ENCODE measurements at places on chromosomes 5 and 9.

GRCh38 chr9:74951107-74951720 is 1.5 kb downstream of the C9orf40 start:
- DNase-seq: no peak

- no peak for DNase-seq
Observed at GRCh38 chr5:150644514-150644913, 4.1 kb downstream of the SYNPO start.

DNA sequence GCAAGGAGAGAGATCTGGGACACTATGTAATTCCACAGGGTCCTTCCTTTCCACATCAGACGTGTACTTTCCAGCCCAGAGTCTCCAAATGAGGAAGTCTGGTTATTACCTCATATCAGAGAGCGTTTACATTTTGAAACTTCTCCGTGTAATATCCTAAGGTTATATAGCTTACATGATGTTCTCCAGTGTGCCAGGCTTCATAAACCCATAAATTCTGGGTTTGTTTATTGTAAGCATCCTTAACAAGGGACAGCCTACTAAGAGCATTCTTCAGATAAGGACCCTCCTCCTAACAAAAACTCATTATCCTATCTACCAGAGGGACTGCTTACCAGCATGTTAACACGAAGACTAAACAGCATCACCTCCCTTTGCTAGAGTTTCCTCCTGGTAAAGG is 17.9 kb downstream of the SRFBP1 start:
- DNase-seq: no peak

- no peak for DNase-seq
Observed at GRCh38 chr5:9361835-9362234, 184.0 kb downstream of the SEMA5A start.

GRCh38 chr5:142237707-142238106 is 87.1 kb downstream of the SPRY4 start:
- no peak for DNase-seq

DNA sequence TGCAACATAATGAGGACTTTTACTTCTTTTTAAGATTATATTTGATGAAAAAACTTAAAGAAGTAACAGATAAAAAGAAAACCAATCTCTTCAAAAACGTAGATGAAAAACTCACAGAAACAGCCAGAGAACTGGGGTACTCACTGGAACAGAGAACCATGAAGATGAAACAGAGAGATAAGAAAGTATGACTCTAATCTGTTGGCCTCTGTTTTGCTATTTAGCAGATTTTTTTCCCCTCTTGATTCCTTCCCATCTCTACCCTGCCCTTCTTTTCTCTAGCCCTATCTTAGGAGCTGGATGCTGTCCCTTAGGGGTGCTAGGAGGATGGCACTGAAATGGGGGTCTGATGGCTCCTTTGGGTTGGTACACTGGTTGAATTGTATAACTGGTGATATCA is 97.5 kb upstream of the FREM1 start:
- no peak for DNase-seq

DNA sequence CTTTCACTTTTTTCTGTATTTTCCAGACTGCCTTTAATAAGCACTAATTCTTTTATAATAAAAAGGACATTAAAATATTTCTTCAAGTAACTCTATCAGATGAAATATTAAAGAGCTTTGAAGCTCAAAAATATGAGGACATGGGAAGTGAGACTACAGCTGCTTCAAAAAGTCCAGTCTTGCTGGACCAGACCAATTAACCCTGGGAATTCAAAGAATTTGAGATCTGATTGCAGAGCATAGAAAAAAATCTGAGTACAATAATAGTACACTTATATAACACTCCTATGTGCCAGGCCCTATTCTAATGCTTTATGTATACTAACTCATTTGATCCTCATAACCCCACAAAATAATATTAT is 9.8 kb downstream of the TMEM245 start:
- DNase-seq: no peak

DNA sequence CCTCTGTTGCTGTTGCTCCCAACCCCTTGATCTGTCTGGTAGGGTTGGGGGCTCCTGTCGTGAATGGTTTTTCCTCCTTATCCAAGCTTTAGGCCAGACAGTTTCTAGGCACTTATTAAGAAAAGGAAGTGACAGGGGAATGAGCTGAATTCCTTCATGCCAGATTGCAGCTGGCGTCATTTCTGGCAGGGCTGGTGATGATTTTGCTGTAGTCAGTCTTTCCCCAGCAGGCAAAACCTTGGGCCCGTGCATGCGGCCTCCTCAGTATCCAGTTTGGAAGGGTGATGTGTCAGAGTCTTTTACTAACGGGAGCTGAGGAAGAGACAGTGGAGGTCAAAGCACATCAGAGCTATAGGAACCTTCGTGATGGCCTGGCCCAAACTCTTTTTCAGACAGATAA is 58.8 kb downstream of the COL27A1 start:
- no peak for DNase-seq

DNA sequence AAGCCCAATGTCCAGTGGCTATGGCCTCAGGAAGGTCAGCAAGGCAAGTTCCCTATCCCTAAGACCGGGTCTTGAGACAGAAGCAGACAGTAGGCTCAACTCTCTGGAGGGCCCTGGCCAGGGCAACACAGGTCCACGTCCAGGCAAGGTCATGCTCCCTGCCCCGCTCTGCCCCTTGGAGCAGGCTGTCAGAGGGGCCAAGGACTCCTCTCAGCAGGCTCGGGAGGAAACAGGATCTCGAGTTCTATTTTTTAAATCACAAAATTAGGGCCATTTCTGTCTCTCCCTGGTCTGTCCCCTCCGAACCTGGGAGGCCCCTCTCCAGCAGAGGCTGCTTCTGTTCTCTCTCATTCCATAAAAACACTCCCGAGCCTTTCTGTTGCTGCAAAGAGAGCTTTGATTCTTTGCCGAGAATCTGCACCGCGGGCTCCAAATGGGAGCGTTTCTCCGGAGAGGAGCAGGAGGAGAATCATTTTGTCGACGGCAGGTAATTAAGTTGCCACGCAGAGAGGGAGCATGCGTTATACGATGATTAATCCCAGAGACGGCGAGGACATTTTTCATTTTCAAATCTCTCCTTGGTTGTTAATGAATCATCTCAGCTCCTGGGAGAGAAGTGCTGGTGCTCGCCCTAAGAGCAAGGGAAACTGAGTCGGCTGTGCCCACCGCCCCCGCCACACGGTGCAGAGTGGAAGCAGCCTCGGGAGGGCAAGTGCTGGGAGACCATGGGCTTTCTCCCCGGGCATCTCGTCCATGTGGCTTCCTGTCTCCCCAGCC is 24.5 kb upstream of the FCN1 start:
- DNase-seq: no peak

DNA sequence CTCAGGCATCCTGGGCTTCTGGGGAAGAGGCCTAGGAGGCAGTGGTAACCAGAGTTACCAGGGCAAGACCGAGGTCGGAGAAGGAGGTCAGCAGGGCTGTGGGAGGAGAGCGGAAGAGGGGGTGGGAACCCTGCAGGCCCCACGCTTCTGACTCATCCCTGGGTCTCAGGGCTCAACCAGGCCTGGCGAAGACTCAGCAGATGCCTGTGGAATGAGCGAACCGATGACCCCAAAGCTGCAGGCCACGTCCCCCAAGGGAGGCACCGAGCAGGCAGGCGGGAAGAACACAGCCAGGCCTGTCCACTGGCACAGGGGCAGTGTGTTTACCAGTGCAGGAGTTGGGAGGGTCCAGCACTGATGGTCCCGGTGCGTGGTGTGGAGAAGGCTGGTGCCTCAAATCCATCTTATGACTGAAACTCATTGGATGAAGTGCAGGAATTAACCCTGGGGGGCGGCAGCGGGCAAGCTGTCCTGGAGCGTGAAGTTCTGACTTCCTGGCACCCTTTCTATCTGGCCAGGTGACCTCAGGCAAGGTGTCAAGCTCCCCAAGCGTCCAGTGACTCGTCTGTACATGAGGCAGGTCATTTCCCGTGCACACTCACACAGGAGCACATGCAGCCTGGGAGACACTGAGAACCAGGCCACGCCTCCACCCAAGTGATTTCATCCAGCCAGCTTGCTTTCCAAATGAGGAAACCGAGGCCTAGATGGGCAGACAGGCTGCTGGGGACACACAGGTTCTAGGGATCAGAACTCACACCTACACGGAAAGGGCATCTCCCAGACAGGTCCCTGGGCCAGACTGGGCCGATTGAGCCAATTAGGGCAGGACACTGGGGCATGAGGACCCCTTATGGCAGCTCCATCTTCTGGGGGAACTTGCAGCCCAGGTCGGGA is 69.1 kb downstream of the ADAMTS2 start:
- no peak for DNase-seq

DNA sequence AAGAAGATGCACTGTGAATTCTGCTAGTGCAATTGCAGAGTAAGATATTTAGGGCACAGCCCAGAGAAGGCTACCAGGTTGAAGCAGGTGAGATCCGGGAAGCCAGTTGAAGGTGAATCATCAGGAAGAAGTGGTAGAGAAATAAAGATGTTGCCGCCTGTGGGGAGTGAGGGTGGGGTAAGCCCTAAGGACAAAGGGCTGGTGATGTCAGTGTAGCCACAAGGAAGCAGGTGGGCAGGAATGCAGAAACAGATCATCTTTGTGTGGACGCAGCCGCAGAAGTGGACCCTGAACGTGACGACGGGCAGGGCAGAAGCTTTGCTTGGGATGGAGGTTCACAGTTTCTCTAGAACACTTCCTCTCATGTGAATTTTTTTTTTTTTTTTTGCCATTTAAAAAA is 164.2 kb downstream of the ACTL7B start:
- DNase-seq: no peak

DNA sequence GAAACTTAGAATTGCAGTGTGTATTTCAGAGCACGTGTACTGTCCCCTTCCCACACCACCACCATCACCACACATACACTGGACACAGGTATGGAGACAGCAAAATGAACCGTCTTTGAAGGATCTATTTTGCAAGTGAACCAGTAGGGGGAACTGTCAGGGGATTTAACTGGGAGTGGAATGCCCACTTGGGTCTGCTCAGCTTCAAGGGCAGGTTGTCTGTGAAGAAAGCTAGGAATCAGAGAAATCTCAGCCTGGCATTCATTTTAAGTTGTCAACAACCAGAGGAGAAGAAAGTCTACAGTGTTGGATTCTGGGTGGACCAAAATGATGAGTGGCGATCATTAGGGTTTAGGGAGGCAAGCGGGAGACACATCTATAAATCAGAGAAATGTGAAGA is 147.0 kb downstream of the DCP2 start:
- DNase-seq: no peak
